ENCODE measurements at places on chromosomes 12 and 14.

DNA sequence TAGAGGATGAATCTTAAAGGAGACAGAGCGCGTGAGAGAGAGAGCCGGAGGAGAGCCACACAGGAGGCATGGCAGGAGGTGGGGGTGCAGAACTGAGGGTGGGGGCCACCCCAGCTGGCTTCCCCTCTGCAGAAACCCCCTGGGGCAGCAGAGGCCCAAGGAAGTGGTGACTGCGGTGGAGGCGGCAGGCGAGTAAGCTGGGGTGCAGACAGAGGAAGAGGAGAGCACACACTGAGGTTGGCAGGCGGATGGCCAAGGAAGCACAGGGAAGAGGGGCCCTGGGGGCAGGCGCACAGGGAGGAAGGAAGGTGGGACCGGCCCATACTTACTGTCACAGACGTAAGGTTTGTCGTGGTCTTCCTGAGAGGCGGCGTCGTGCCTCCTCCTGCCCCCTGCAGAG lies 179.8 kb downstream of the DPF3 start:
- no peak for DNase-seq

DNA sequence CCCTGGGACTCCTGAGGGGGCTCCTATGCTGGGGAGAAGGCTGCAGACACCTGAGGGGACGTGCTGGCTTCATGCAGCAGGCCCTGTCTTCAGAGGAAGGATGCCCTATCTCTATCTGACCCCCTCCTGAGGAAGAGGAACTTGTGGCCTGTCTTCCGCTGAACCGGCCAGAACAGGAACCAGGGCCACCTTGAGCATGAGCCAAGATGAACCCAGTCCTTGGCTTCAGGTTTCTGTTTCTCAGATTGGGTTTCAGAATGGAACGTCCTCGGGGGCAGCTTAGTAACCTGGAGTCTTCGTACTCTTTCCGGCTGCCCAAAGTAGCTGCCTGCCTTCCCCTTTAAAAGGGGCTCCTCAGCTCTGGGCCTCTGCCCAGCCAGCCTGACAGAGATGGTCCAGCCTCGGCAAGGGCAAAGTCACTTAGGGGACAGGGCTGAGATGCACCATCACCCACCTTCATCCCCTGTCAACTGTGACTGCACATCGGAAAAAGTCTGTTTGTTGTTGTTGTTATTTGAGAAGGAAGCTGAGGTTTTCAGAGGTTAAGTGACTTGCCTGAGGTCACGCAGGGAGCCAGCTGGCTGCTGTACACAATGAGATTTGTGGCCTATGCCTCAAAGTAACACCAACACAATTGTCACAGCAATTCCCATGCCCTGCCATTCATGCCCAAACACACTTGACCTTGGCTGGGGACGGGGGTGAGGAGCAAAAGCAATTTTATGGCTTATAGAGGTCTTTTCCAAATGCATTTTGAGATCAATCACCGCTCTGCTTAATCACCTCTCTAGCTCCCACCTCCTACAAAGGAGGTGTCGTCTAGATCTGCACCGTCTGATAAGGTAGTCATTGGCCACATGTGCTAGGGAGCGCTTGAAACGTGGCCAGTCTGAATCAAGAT lies 13.4 kb downstream of the ASB2 start:
- DNase-seq = no peak

DNA sequence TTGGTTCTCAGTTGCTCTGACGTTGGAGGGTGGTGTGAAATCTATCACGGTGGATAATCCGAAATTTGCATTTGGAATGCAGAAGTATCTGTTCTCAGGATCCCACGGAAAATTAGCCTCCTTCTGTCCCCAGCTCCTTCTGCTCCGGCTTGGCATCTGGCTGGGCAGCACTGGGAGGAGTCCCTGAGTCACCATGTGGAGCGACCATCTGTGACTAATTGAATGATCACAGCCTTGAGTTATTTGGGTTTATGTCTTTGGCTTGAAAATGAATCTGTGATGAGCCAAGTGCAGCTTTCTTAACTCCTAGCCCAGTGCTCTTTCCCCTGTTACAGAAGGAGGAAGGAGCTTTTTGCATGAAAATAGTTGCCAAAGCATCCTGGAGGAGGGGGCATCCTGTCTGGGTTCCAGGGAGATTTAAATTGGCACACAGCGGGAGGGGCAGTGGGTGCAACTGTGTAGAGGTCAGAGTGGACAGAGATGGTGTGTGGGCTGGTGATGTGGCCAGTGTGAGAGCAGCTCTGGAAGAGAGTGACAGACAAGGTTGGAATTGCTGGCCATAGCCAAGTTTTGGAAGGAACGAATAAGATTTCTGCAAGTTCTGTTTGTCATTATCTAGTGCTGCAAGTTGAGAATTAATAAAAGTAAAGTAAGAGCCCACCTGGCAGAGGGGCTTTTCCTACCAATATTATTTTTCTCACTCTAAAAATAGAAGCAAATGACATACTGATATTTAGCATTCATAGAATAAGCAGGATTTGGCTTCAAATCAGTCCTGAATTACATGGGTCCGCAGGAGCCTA lies 74.4 kb downstream of the SLC24A4 start:
- DNase-seq = no peak

GRCh38 chr12:108629824-108630476 lies 3.7 kb downstream of the SELPLG start:
- no peak for DNase-seq

DNA sequence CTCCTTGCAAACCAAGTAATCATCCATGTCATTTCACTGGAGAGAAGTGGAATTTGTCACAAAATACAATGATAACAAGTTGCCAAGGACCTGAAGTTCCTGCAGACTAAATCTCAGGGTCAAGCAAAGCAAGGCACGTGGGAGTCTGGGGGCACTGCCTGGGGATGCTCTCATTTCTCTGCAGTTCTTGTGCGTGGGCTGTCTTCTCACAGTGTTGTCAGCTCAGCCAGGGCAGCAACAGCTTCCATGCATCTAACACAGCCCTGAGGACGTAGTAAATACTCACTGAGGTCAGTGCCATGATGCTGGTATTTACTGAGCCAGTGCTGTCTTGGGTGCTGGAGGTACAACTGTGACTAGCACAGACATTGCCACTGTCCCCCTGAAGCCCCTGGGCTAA lies 62.9 kb upstream of the CMKLR1 start:
- DNase-seq = no peak

DNA sequence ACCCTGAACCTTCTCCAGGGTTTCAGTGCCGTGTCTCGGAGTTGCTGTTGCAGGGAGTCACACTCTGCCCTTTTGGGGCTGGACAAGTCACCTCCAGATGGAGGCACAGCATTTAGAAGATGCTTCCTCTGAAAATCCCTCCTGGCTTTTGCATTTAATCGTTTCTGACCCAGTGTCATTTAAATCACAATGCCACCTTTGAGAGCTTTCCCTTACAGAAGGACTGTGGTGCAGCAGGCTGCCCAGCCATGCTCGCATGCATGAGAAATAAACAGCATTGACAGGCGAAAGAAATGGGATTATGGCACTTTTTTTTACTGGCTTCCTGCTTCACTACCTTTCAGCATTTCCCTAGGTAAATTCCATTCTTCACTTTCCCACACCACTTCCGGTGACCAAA lies 113.4 kb upstream of the DYRK2 start:
- no peak for DNase-seq

DNA sequence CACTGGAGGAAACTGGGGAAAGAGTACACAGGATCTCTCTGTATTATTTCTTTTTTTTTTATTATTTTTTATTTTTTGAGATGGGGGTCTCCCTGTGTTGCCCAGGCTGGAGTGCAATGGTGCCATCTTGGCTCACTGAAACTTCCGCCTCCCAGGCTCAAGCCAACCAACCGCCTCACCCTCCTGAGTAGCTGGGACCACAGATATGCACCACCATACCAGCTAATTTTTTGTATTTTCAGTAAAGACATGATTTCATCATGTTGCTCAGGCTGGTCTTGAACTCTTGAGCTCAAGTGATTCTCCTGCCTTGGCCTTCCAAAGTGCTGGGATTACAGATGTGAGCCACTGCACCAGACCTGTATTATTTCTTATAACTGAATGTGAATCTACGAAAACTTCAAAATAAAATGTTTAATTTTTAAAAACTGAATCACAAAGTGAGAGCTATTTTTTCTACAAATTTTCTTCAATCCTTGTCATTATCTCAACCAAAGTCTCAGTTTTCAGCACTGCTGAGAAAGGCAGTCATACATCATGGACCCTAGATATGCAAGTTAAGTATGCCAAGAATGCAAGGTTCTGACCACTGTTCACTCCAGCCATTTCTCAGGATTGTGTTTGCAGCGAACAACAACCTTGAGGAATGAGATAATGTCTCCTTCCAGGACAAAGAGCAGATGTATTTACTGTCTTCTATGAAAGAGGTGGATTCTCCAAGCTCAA lies 2.4 kb downstream of the EAPP start:
- no peak for DNase-seq

- DNase-seq = no peak
Measured at GRCh38 chr14:90508536-90509254, 111.9 kb downstream of the CALM1 start.

DNA sequence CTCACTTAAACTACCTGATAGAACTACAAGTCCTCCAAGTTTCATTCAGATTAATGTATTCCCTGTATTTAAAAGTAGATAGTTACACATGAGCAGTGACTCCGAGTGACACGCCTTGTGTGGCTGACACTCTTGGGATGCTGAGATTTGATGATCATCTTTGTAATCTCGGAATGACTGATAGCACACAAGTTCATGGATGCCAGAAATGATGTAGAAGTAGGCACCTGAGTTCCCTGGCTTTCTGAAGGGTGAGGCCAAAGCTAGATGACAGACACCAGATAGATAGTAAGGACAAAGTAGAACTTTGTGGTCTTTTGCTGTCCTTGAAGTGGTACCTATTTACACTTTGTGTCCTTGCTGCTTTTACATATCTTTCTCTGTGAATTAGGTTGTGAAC lies 491.2 kb downstream of the PCNX1 start:
- DNase-seq = no peak

DNA sequence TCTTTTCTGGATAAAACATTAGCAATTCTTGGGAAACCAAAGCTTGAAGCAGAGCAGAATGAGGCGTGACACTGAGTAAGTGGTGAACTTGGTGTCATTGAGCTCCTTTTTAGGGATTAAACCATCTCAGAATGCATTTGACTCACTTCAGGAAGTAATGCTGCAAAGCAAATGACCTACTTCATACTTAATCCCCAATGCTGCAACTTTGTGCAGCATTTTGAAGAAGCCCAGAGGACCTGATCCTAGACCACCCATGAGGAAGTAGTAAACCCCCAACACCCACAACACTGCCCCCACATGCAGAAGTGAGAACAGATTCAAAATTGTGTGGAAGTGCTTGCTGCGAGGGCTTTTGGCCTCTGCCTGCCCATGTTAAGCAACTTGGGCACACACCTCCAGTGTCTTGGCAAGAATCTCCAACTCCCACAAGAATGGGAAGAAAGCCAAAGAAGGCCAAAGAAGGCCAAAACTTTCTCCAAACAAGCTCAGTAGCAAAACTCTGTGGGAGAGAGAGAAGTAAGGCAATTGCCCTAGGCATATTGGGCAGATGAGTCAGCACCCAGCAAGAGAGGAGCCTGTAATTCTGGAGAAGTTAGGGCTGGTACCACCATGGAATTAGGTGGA lies 69.2 kb upstream of the ETV6 start:
- DNase-seq = no peak

GRCh38 chr14:34359420-34360117 lies 102.5 kb downstream of the SPTSSA start:
- no peak for DNase-seq

- no peak for DNase-seq
Measured at GRCh38 chr12:38625306-38625705, 280.1 kb downstream of the CPNE8 start.

GRCh38 chr14:64990296-64990695 lies 3.6 kb downstream of the FNTB start:
- DNase-seq = no peak

DNA sequence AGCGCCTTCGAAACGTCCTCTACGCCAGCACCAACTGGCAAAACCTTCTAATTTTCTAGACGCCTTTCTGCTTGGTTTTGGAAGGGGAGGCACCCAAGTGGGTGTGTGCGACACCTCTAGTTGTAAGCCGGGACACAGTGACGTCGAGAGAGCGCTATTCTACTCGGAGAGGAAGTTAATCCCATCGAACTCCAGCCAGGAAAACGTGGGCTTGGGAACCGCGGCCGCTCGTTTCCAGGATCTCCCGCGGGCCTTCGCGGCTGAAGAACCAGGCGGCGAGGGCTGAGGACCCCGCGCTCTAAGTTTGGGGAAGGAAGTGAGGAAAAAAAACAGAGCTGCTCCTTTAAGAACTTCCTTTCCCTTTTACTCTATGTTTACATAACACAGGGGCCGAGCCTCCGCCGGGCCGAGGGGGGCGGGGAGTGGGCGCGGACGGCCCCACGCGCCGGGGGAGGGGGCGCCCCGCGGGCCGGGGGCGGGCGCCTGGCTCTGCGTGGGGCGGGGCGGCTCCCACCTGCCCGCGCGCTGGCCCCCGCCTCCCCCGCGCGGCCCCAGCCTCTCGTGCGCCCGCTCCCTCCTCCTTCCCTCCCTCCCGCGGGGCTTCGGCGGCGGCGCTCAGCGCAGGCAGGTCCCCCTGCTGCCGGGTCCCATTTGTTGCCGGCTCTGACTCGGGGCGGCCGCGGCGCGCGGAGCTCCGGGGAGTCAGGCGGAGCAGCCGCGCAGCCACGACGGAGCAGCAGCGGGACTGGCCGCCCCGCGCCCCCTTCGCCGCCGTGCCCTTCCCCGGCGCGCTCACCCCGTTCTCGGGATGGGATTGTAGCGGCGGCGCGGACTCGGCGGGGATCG lies at the start of gene PELI2:
PELI2 (plus strand) TSS at position 647 of the 846 bp plus-strand sequence. CDS start 250 bp downstream, outside the sequence.
- DNase-seq = peak; percentile 92

GRCh38 chr14:94989946-94990345 lies 167.4 kb downstream of the DICER1 start:
- no peak for DNase-seq

DNA sequence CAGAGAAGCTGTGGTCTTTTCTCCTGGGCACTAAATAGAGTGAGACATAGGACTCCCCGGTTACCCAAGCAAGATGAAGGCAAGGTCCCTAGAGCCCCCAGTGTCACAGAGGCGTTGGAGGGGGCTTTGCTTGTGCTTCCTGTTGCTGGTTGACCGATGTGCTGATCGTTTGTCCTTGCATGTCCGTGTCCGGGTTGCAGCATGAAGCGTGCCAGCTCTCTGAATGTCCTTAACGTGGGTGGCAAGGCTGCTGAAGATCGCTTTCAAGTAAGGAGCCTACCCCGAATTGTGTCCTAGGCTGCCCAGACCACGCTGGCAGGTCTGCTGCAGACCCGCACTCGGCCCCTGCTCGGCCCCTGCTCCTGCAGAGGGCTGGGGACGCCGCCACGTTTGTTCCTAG lies 23.1 kb downstream of the XRCC3 start:
- DNase-seq = no peak

GRCh38 chr12:1864867-1865266 lies 44.5 kb downstream of the LRTM2 start:
- DNase-seq = peak; percentile 84

GRCh38 chr12:91866566-91866965 lies 279.1 kb downstream of the BTG1 start:
- no peak for DNase-seq

- DNase-seq = no peak
Measured at GRCh38 chr12:65740506-65740872, 83.8 kb upstream of the HMGA2 start.

DNA sequence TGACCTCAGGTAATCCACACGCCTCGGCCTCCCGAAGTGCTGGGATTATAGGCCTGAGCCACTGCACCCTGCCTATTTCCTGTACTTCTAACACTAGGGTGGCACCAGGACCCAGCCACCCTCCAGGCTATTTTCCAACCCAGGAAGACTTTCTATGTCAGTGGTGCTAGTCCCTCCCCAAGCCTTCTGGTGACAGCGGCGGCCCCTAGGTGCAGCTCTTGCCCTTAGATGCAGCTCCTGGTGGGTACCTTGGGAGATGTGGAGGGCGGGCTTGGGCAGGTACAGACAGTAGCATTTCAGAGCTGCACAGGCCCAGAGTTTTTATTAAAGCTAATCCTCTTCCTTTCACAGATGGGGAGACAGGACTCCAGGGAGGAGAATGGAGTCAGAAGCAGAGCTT lies 62.8 kb downstream of the SRRM4 start:
- DNase-seq = no peak

Measured in osteocyte (in vitro differentiated cells).